AG04450 (cell line): ENCODE measurements at places on chromosomes 4 and X. TPM values are rescaled to one million over a fixed set of nuclear protein-coding genes. Genes with fewer than 3 reads are reported as not detected.

DNA sequence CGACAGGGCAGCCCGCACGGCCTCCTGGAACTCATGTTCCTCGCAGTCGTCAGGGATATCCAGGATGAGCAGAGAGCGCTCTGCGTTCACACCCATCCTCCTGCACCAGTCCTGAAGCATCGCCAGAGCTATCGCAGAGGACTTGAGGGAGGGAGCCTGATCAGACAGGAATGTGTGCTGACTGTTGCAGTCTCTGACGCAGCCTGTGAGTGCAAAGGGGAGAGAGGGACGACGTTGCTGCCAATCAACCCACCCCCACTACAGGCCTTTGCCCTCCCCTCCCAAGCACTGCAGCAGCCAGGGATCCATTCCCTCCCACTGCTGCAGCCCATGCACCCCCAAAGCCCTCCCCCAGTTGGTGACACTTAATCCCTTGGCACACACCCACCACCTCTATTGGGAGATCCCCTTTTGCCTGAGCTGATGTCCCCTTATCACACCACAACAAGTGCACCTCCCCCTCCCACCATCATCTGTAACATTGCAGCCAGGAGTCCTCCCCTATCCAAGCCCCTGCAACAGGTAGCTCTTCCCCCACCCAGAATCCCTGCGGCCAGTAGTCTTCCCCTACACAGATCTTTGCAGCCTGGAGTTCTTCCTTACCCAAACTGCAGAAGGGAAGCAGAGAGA lies 897 bp downstream of the PNMA6F start:
- DNase-seq, result no peak

- DNase-seq, result no peak
These were observed 51.3 kb downstream of the RTL9 start for GRCh38 chrX:110409925-110410324.

DNA sequence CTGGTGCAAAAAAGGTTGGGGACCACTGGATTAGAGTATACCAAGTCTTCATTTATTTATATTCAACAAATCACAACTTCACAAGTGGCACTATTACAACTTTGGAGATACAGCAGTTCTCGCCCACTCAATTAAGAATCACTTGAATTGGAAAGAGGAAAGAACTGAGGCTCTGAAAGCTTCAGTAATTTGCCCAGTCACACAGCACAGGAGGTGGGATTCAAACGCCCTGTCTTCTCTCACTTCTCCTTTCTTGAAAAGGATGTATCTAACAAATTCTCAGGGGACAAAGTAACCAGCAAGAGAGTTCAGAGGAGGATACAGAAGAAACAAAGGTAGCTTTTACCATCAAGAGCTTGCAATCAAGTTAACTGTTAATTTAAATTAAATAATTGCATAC lies 12.4 kb downstream of the SMIM14 start:
- DNase-seq, result no peak

- DNase-seq, result peak; percentile 7
These were observed 221.2 kb upstream of the MID1 start for GRCh38 chrX:10841579-10841978.

DNA sequence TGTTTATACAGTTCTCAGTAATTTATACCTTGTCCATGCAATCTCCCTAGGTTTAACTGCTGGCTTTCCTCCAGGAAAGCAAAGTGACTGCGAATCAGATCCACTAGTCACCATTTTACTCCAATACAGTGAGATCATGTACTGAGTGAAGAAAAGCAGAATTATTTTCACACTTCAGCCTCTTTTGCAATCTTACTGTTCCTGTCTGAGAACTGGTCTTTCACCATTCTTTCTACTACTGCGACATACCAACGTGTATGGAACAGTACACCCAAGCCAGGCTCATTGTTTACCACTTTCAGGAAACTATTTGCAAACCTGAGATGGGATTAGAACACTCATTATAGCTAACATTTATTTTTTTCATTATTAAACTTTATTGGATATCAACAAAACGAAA lies 8.0 kb upstream of the MSL3 start:
- no peak for DNase-seq

DNA sequence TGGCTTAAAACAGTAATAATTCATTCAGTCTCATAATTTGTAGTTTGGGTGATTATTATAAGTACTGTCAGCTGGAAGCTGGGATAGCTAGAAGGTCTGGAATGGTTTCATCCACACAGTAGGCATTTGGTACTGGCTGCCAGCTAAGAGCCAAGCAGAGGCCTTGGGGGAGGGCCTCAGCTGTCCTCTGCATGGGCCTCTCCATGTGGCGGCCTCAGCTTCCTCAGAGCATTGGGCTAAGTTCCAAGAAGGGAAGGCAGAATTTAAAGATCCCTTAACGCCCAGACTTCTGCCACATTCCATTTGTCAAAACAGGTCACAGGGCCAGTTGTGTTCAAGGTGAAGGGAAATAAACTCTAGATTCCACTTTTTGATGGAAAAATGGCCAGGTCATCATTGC lies 93.3 kb downstream of the NEUROG2 start:
- no peak for DNase-seq

GRCh38 chrX:915427-916229 lies 285.0 kb downstream of the SHOX start:
- no peak for DNase-seq

The UNC5C gene
- polyA plus RNA-seq, result 0.07 TPM in 2 replicates

The RNF175 gene
- not detected in 2 replicates for polyA plus RNA-seq

The SMR3B gene
- polyA plus RNA-seq, result not detected in 2 replicates

The ADGRG2 gene
- 0.04 TPM in 1 of 2 replicates, not detected in the other for polyA plus RNA-seq
